Right ventricle myocardium inferior (tissue), 1 donor: ENCODE measurements at places on chromosomes 5 and 9.
A peak's percentile ranks its signal among the peaks of the same experiment; 100 is the strongest.

GRCh38 chr5:160507221-160507721 is 85.6 kb downstream of the PTTG1 start:
- DNase-seq = no peak

DNA sequence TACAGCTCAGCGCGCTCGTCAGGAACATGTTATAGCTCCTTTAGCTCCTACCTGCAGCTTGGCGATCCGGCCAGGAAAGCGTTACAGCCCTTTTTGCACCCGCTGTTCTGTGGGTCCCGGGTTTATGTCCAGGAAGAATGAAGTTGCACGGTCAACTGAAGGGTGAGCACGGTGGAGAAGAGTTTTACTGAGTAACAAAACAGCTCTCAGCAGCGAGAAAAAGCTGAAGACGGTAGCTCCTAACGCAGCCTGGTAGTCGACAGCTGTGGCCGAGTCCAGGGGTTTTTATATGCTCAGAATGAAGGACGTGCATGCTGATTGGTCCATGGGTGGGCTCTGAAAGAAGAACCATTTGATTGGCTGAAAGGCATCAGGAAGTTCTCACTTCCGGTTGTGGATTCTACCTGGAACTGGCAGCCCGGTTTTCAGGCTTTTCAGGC is 1830.1 kb upstream of the NUDT12 start:
- DNase-seq = no peak

GRCh38 chr5:171142617-171143016 is 166.4 kb upstream of the TLX3 start:
- DNase-seq = no peak

DNA sequence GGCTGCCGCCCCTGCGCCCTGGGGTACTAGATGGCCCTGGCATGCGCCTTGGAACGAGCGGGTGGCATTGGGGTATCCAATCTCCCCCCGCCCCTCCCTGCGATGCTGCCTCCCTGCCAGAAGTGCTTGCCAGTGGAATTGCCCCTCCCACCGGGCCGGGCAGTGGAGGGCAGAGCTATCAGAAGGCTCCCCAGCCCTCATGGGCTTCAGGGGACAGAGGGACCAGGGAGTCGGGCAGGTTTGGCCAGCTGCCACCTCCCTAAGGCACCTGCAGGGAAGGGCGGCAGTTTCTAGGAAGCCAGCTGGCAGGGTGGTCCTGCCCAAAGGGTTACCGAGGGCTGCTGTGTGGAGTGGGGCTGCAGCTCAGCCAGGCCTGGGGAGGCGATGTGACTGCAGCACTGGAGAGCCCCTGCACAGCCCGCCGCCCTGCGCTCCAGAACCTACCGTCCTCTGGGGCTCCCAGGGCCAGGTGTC is 52.8 kb upstream of the EGFL7 start:
- DNase-seq = no peak

GRCh38 chr5:17813214-17813613 is 179.0 kb downstream of the TAF11L14 start:
- no peak for DNase-seq

DNA sequence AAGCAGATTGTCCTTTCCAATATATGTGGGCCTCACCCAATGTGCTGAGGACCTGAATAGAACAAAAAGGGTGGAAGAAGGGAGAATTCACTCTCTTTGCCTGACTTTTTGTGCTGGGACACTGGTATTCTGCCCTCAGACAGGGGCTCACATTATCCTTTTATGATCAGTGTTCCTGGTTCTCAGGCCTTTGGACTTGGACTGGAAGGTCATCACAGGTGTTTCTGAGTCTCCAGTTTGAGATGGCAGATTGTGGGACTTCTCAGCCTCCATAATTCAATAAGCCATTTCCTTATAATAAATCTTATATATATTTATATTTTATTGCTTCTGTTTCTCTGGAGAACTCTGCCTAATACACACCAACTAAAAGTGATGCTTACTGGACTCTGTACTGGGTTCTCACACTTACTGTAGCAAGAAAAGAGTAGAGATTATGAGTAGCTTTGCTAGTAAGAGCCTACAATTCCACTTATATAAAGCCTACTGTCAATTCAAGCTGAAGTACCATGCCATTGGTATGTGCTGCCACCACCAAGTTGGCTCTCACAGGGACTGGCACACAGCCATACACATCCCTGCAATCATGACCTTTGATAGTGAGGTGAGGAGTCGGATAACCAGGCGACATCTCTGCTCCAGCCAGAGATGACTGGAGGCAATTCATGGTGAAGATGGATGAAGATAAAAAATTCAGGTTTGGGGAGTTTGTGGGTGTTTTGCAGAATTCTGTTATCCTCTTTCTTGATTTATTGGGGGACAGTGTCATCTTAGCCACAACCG is 130.7 kb upstream of the NR3C1 start:
- DNase-seq = no peak

GRCh38 chr9:4576448-4576847 is 85.6 kb upstream of the PLPP6 start:
- no peak for DNase-seq

GRCh38 chr5:73764586-73764985 is 138.6 kb downstream of the ARHGEF28 start:
- no peak for DNase-seq

GRCh38 chr5:453725-454481 is 10.9 kb downstream of the EXOC3 start:
- DNase-seq = no peak

DNA sequence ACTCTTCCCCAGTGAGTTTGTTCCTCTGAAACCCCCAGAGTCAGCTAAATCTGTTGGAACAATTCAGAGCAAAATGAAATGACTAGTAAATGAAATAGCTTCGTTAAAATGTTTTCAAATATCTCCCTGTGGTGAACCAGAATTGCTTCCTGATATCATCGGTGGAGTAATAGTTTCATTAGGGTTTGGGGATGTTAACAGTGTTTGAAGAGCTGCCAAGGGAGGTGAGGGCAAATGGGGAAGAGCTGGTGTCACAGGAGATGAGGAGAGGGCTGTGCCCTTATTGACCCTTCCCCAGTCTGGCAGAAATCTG is 4.3 kb upstream of the C7 start:
- no peak for DNase-seq

DNA sequence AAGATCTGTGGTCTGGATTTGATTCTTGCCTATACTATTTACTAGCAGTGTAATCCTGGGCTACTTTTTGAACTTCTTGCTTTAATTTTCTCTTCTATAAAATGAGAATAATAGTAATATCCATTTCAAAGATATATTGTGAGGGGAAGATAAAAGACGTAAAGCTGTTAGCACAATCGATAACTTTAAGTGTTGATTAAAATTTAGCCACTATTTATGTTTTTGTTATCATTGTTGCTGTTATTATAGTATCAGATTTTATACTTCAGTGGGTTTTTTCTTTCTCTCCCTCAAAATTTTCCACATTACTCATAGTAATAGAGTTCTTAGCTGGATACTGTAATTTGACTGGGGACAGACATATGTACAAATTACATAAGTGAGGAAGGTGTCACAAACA is 42.0 kb downstream of the STX17 start:
- no peak for DNase-seq

- DNase-seq = no peak
Observed at GRCh38 chr5:90144625-90145327, 264.8 kb downstream of the CETN3 start.

DNA sequence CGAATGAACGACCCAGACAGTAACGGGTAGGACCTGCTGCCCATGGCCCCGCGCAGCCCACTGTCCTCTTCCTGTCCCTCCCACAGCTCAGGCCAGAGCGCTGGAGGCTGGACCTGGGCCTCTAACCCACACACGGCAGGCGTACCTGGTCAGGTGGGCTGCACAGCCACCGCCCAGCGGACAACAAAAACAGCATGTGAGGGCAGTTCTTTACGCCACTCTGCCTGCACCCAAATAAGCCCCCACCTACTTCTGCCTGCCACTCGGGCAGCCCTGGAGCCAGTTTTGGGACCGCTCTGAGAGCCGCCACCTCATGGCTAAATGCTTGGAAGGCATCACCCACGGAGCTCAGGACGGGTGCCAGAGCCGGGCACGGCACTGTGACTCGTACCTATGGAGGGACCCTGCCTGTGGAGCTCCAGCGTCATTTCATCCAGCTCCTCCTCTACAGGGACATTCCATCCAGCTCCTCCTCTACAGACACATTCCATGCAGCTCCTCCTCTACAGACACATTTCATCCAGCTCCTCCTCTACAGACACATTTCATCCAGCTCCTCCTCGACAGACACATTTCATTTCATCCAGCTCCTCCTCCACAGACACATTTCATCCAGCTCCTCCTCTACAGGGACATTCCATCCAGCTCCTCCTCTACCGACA is 18.9 kb downstream of the CLPTM1L start:
- DNase-seq = no peak

- DNase-seq = no peak
Observed at GRCh38 chr5:35103637-35104299, 56.0 kb upstream of the AGXT2 start.

GRCh38 chr5:149407323-149408251 is 28.5 kb upstream of the IL17B start:
- DNase-seq = no peak

DNA sequence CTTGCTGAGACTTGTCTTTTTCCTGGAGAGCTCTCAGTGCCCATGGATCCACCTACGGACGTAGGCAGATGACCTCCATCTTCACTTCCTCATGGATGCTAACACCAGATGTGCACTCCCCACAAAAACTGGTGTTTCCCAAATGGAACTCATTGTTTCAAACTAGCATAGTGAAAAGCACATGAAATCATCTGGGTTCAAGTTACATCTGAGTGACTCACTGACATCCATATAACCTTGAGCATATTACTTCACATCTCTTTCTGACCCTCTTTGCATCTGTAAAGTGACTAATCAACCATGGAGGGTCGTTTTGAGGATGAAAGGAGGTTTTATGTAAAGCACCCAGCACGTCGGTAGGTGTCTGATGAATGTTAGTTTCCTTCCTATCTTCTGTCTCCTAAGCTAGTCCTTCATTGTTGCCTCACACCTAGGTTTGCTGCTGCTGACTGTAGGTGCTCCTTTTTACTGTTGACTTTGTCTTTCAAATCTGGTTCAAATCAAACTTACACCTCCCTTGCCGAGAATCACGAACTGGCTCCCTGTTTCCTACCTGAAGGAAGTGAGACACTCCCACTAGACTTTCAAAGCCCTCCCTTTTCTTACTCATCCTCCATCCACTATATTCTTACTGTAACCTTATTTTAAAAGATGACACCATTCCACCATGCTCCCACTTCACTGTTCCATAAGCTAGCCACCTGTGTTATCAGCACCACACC is 10.3 kb downstream of the OCLN start:
- no peak for DNase-seq

GRCh38 chr5:178573216-178573615 is 17.0 kb downstream of the COL23A1 start:
- DNase-seq = peak; percentile 73

- DNase-seq = no peak
Observed at GRCh38 chr5:37814699-37815098, 25.1 kb downstream of the GDNF start.

DNA sequence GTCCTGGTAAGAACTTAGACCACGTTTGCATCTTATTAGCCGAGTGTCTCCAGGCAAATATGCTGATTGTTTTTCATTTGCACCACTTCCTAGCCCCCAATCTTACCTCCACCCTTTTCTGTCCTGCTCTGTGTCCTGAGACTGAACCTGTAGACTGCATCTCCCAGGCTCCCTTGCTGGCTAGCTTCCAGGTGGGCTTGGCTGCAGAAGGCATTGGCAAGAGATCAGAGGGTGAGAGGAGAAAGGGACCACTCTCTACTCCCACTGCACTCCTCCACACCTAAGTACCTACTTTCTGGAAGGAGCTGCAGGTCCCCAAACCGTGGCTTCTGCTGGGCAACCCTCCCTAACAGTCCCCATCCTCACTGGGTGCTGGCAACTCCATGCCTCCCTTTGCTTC is 59.9 kb upstream of the XPA start:
- DNase-seq = no peak

DNA sequence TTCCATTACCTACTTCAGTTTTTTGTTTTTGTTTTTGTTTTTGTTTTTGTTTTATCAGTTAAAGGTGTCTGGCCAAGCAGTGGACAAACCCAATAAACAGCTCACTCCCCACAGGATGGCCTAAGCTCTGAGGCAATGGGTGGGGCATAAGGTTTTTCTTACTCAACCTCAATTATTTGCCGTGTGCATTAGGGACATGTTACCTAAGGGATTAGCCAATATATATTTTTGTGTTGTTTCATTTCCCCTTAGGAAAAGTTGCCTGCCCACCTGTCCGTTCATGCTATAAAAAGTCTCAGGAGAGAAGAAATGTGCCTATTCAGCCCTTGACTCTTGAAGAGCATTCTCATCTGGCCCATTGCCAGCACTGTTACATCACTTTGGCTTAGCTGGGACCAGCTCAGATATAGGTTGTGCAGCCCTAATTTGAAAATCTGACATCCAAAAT is 7.3 kb downstream of the SH3RF2 start:
- DNase-seq = no peak

- DNase-seq = no peak
Observed at GRCh38 chr9:126131066-126132010, 195.3 kb upstream of the MVB12B start.

DNA sequence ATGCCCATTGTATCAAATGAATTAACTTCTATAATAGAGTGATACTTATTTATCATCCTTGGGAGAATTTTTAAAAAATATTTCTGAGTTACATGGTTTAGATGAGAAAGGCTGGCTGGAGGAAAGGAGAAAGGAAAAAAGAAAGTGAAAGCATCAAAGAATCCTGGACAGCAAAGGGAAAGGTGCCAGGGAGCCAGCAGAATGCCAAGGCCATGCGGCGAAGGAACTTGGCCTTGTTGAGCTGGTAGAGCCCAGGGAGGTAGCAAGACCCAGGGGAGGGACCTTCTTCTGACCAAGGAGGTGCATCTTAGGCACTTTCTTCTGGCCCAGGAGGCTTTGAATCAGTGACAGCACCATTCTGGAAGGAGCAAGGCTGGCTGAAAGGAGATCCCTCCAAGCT is 240.5 kb downstream of the ENC1 start:
- no peak for DNase-seq

GRCh38 chr5:40678460-40679147 is 1.1 kb upstream of the PTGER4 start:
- no peak for DNase-seq

DNA sequence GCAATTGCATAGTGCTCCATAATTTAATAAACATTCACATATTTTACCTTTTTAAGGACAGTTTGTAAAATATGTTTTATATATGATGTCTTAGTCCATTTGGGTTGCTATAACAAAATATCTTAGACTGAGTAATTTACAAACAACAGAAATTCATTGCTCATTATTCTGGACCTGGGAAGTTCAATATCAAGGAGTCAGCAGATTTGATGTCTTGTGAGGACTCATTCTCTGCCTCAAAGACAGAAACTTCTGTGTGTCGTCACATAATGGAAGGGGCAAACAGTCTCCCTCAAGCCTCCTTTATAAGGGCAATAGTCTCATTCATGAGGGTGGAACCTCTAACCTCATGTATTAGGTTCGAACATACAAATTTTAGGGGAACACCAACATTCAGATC is 455.9 kb downstream of the TAF11L14 start:
- no peak for DNase-seq

GRCh38 chr9:116546711-116547581 is 140.2 kb upstream of the TRIM32 start:
- DNase-seq = no peak

DNA sequence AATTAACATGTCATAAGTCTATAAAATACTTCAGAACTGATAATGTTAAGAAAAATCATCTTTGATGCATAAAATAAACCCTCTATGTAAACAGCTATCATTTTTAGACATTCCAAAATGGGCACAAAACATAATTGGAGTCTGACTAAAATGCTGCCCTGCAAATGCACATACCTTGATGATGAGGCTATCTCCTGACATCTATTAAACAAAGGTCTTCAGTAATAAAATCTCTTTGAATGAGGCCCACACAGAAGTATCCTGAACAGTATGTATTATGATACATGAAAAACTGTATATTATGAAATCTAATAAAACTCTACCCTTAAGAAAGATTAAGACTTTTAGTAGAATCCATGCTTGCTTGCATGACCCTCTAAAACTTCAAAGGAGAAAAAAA is 66.1 kb downstream of the FBXL17 start:
- no peak for DNase-seq
